ENCODE measurements at places on chromosomes 2 and 18.
A peak's percentile ranks its signal among the peaks of the same experiment; 100 is the strongest.

DNA sequence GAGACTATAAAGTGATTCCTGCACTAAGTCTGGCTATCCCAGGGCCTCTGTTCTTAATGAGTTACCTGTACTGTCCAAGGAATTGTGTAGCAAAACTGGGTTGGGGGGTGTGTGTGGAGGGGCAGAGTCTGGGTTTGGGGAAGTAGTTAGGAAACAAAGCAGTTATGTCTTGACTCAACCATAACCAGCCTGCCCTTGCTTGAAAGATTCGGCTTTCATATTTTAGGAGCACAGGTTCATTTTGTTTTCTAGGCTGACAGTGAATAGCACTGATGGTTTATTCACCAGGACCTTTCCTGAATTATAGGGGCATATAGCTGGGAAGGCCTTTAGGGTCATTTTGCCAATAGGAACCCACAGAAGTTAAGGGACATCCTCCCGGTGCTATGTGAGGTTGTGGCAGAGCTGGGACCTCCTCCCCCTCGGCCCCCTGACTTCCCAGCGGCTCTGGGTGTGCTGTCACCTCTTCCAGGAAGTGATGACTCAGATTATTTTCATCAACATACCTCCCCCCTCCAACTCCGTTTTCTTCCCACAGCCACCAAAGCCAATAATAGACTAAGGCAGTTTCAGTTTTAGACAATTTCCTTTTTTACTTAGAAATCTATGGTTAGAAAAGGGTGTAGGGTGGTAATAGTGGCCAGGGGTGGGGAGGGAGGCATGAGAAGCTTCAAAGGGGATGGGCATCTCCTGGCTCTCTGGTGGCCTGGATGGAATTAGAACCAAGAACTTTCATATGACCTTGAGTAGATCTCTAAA, 44.8 kb downstream of the SETBP1 start:
- DNase-seq, result peak; percentile 65

DNA sequence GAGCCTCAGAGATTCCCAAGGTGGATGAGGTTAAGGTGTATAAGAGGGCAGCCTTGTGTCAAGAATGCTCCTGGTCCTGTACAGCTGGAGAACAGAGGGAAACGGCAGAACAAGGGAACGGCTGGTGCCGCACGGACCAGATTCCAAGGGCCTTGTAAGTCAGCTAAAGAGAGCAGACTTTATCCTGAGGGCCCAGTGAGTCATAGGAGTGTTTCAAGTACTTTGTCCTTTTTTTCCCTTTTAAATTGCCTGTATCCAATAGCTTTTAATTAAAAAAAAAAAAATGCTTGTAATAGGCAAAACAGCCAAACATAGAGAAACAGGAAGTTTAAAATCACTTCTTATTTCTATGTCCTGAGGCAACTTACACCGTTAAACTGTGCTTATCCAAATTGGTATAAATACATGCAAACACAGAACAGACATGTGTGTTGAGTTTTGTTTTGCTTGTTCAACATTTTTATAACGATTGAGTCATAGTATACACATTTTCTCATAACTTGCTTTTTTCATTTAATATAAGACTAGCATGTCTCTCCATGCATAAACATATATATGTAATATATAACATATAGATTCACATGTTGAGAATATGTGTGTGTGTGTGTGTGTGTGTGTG, 42.1 kb upstream of the EVA1A start:
- DNase-seq, result no peak

DNA sequence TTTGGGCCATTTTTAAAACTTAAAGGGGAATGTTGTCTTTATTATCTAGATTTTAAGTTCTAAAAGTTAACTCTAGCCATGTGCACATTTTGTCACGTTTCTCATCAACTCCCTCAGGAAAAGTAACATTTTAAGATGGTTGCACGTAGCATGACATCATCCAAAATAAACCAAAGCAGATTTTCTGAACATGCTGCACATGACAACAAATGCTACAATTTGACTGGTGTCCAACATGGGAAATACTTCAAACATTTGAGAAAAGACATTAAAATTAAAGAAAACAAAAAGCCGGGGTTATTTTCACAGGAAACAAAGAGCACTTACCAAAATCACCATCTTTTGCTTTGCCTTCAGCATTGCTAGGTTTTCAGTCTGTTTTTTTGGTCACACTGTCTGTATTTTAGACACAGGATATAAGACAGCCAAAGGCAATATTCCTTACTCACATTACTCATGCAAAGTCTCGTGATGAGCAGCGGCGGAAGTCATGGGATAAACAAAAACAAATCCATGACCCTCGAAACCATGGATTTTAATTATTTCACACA, 51.3 kb upstream of the RND3 start:
- no peak for DNase-seq

DNA sequence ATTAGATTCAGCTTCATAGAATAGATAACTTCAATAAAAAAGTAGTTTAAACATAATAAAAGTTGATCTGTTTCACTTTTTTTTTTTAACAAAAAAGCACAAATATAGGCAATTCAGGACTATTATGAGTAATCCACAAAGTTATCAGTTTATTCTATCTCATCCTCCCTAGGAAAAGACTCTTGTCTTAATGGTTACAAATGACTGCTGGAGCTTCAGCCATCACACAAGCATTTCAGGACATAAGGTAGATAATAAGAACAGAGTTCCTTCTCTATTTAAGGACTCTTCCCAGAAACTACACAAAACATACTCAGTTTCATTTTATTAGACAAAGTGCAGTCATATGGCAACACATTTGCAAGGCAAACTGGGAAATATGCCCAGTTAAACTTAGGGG, 357.6 kb upstream of the SETBP1 start:
- no peak for DNase-seq

- DNase-seq, result peak; percentile 2
These were observed 1531.9 kb upstream of the ACVR2A start for GRCh38 chr2:146312899-146313298.

DNA sequence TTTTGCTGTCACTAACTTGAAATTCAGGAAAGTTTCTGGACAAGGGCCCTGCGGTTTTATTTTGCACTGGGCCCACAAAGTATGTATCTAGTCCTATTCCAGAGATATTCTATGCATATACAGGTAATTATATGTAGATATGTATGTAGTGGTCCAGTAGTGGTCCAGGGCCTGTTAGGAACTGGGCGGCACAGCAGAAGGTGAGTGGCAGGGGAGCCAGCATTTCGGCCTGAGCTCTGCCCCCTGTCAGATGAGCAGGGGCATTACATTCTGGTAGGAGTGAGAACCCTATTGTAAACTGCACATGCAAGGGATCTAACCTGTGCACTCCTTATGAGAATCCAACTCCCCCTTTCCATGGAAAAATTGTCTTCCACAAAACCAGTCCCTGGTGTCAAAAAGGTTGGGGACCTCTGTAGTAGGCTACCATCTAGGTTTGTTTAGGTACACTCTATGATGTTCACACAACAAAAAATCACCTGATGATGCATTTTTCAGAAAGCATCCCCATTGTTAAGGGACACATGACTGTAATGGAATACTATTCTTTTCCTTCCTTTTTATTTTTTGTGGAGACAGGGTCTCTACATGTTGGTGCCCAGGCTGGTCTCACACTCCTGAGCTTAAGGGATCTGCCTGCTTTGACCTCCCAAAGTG, 2.8 kb upstream of the PPP4R3B start:
- DNase-seq, result no peak

All from AG08396 (cell line).